Neural progenitor cell (in vitro differentiated cells): ENCODE measurements at places on chromosomes 3 and 15.

DNA sequence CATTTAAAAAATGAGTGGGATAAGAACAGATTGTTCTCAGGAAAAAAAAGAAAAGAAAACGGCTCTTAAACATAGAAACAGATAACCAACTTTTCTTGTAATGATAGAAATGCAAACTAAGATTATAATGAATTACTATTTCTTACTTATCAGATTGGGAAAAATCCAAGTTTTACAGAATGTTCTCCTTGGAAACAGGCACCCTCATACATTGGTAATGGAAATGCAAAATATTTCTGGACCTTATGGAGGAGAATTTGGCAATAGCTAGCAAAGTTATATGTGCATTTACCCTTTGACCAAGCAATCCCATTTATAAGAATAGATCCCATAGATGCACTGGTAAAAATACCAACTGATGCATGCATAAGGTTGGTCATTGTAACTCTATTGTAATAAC lies 3.7 kb upstream of the ANKDD1A start:
- DNase-seq = no peak

- DNase-seq = no peak
These were observed 27.3 kb downstream of the STT3B start for GRCh38 chr3:31559872-31560534.

DNA sequence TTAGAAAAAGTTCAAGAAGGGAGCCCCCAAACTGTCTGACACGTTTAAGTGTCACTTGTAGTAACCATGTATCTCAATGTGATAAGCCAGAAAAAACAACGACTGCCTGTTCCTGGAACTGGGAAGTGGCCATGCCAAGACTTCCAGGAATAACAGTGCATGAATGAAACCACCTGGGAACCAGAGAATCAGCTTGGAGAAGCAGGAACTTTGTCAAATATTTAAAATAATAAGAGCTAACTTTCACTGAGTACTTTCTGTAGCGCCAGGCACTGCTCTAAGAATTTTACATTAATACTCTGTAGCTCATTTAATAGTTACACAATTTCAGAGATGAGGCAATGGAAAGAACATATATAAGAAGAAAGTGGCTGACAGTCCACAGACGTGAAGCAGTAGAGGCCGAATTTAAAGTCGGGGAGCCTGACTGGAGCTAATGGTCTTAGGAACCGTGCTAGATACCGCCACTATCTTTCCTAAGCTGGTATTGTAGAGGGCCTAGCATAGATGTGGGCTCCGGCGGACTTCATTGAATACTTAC lies 876 bp downstream of the PLSCR1 start:
- DNase-seq = no peak

DNA sequence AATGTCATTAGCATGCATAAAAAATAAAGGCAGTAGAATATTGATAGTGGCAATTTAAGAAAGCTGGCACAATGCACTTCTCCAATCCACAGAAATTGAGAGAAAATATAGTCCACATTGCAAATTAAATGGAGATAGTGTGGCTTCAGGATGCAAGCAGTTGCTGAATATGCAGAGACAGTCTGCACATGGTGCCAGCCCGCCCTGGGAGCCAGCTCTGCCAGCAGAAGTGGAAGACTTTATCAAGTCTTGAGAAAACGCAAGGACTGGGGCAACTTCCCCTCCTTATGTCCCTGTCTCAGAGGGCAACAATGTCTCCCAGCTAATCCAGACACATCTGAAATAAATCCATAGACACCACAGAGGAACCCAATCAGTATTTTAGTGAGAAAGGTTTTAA lies 57.2 kb downstream of the MB21D2 start:
- no peak for DNase-seq

DNA sequence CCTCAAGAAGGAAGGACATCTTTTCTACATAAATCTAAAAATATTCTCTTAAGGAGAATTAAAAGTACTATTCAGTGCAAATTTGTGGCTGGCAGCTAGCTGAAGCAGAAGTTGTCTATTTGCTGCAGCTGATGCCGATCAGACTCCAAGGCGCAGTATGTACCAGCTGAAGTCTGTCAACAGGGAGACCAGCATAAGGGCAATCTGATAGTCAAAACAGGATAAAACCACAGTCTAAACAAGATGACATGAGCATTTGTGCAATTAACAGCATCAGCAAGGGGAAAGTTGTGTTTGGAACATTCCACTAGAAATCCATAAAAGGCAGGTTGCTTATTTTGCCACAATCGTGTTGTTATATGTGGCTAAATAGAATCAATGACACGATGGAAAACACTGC lies 198.2 kb upstream of the ROBO2 start:
- DNase-seq = no peak

DNA sequence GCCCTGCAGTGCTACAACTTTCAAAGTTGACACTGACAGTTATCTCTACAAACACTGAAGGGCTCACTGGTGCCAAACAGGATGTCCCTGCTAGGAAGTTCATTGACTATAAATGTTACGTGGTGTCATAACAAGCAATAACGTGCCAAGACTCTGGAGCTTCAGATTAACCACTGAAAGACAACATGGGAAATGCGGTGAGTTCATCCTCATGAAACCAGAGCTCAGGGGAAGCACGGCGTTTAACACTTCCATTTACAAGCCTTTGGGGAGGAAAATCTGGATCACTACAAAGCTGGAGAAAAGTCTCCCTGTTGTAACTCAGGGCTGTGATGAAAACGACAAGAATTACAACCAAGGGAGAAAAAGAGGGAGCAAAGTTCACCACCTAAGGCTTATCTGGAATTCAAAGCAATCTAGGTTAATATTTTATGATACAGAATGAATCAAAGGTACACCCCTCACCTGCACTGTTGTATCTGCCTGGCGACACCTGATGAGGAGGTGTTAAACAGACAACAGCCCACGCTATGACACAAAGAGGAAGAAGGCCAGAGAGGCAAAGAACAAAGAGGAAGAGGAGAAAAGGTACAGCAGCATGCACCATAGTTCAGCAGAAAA lies 27.0 kb downstream of the SHQ1 start:
- DNase-seq = no peak

DNA sequence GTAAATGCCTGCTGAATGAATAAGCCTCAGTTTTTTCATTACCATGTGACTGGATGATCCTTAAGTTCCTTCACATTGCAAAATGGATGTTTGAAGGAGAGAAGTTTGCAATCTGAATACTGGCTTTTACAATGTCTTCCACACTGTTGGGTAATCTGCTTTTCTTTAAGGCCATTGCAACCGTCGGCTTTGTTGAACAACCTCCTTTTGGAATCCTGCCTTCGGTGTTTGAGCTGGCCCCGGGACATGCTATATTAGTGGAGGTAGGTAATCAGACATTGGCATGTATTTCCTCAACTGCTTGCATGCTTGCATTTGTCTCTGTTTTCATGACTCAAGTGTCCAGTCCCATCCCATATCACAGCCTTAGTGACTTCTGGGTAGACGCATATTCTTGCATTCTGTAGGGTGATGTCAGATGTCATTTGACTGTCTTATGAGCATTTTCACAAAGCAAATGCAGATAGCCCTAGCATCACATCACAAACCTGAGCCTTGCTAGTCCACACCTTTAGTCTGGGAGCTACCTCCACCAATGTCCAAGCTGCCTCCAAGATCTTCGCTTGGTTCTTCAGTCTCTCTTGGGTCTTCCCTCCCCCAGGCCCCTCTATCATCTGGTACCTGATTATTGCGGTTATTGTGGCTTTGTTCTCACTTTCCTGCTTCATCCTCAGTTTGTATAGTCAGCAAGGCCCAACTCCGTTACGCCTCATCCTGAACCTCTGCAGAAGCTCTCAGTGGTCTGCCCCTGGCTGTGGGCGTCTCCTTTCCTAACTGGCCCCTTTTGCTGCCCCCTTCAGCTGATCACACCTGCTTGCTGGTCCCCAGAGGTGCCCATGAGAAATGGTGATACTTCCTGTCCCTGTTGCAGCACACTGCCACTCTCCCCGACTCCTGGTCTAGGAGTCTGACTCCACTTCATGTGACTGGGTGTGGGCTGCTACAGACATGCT lies 48.5 kb downstream of the ACAA1 start:
- no peak for DNase-seq

DNA sequence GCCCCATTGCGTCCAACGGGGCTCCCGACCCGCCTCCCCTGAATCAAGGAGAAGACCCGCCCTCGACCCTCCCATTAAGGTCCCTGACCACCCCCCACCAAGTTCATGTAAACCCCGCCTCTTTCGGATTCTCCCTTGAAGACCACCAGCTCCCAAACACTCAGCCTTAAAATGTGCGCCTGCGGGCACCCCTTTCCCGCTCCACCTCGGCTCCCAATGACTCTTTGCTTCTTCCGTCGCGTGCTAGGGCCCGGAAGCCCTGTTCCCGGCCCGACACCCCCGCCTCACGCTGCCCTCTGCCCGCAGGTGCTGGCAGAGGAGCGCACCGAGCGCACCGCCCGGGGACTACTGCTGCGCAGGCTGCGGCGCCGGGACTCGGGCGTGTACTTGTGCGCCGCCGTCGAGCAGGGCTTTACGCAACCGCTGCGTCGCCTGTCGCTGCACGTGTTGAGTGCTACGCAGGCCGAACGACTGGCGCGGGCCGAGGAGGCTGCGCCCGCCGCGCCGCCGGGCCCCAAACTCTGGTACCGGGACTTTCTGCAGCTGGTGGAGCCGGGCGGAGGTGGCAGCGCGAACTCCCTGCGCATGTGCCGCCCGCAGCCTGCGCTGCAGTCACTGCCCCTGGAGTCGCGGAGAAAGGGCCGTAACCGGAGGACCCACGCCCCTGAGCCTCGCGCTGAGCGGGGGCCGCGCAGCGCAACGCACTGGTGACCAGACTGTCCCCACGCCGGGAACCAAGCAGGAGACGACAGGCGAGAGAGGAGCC lies 2.7 kb upstream of the LSMEM2 start:
- peak; percentile 49 for DNase-seq

DNA sequence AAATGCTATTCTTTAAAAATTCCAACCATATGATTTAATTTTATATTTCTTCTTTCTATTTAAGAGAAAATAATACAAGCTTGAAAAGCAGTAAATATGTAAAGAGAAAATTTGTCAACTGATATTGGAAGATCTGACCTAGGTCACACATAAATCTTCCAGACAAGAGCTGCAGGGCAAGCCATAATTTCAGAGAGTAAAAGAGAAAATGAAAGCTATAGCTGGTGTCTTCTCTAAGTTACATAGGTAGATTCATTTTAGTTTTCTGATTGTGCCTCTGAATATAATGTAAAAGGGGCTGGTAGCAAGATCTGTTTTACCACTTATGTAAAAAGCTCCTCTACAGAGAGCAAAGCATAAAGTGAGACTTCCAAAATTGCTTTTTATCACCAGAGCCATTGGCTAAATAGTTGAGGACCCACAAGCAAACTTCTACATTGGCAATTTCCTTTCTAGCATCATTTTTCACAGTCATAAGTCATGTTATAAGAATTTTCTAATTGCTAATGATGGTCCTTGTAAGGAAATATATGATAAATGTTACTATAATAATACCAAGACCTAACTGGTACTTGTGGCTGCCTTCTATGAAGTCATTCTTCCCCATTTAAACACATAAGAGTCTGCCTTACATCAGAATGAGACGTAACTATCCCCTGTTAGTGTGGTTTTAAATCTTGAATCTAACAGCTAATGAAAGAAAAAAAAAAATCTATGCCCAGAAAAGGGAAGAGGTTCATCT lies 80.8 kb upstream of the SKOR1 start:
- DNase-seq = no peak

- peak; percentile 82 for DNase-seq
These were observed 78.0 kb upstream of the SLC25A36 start for GRCh38 chr3:140863580-140864009.

DNA sequence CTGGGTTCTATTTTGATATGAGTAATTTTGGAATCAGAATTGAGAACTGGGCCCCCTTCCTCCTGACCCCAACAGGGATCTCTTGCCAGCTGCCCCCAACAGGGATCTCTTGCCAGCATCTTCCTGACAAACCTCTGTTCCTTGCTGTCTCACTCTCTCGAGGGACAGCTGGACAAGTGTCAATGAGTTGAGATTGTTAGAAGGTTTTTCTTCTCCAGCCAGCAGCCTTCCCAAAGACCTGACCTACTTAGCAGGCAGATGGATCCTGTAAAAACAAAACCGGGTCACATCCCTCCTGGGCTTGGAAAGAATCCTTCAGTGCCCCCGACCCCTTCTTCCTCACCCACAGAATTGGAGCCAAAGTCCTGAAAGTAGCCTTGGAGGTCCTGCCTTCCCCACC lies 21.6 kb downstream of the LIMD1 start:
- DNase-seq = no peak

GRCh38 chr3:196920733-196921132 lies 21.6 kb downstream of the NCBP2 start:
- no peak for DNase-seq

DNA sequence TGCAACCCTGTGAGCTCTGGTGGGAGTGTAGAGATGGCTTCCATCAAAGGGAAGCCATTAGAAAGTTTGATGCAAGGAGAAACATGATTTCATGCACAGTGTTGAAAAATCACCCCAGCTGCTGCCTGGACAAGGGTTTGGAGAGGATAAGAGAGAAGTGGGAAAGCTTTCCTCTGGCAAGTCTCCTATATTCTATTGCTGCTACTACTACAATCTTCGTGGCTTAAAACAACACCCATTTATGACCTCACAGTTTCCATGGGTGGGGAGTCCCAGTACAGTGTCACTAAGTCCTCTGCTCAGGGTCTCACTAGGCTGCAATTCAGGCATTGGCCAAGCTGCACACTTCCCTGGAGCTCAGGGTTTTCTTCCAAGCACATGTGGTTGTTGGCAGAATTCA lies 229.3 kb downstream of the TAFA4 start:
- DNase-seq = no peak

DNA sequence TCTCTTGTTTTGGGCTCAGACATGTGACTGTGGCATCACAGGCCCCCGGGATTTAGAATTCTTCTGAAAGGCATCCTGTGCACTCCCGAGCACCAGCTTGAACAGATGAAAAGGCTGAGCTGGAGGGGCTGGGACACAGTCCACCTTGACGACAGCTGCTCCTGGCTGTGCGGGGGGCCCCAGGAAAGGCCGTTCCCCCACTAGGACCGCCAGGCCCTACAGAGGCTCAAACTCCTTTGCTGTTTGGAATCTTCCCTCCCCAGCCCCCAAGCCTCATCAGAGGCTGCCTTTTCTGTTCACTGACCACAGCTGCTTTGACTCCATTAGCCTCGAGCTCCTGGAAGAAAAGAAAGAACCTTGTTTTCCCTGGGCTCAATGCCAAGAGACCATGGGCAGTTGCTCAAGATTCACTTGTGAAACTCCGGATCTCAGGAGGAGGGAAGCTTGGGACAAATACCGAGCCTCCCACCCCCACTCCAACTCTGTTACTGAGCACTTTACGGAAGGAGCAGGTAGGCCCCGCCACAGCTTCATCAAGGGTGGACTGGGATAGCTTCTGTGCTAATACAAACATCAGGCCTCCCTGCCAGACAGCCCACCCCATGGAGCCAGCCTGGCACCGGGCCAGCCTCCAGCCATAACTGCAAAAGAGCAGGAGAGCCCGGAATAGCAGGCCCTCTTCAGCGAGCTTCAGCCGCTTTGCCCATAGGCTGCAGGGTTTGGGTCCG lies 15.7 kb downstream of the CIDEC start:
- DNase-seq = no peak

GRCh38 chr15:63436872-63437375 lies 55.3 kb upstream of the CA12 start:
- peak; percentile 72 for DNase-seq

GRCh38 chr15:65081758-65082157 lies 5.2 kb downstream of the KBTBD13 start:
- no peak for DNase-seq
